Panc1 (cell line): ENCODE measurements at places on chromosomes 1 and 21. TPM values are rescaled to one million over a fixed set of nuclear protein-coding genes. Genes with fewer than 3 reads are reported as not detected.

Gene DRAXIN
- 0.13 TPM for total RNA-seq

- no peaks in the 10 kb centered on the region for H3K27me3 ChIP-seq
- no peaks in the 10 kb centered on the region for H3K4me1 ChIP-seq
- no peak overlapping the region for H3K4me3 ChIP-seq
These were observed 1624.0 kb downstream of the AMY1C start for GRCh38 chr1:105373681-105374080.

Gene SLFNL1
- 0.10 TPM for total RNA-seq

DNA sequence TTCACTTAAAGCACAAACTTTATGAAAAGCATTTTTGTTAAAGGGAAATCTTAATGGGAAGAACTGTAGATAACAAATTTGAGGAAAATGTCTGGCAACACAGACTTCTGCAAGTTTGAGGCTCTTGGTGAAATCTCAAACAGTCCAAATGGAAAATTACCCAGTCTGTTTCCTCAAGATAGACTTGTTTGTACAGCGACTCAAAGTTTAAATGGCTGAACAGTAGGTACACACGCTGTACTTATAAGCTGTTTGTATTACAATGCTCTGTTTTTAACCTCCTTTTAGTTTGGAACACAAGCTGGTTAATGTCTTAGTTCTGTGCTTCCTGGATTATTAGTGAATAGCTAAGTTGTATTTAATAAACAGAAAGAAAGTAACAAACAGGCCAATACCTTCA, 217.1 kb downstream of the NFIA start:
- no peak for DNase-seq
- no peaks in the 10 kb centered on the region; the same call in 1 of the 2 replicates for H3K36me3 ChIP-seq
- peak overlapping the region; percentile 74; the same call in 1 of the 2 replicates for H3K27ac ChIP-seq
- H3K4me1 ChIP-seq, result peaks cover 11% of the 10 kb centered on the region; the same call in 1 of the 2 replicates
- no peaks in the 10 kb centered on the region for H3K27me3 ChIP-seq

Gene YIPF1
- total RNA-seq, result 21.4 TPM

- peaks cover 3% of the 10 kb centered on the region for H3K27me3 ChIP-seq
- no peaks in the 10 kb centered on the region for H3K4me1 ChIP-seq
- H3K27ac ChIP-seq, result no peak overlapping the region
- no peak overlapping the region for H3K4me3 ChIP-seq
These were observed 8.0 kb downstream of the HUNK start for GRCh38 chr21:31880816-31881215.

DNA sequence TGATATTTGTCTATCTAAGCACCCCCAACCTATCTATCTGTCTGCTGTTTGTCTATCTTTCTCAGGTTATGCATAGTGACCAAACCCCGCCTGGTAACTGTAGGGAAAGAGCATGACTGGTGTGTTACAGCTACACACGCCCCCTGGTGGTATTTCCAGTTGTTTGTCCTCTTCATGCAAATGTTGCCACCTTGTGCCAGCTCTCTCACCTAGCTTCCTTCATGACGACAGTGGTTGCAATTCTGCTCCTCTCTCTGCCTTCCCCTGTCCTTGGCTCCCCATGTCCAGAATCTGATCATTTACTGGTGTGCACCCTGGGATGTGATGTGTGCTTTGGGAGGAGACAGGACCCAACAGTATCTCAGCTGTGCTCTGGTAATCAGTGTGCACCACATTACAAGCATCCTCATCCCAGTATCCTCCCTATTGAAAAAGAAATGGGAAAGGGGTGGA, 8.1 kb upstream of the INKA2 start:
- no peak for DNase-seq
- no peaks in the 10 kb centered on the region for H3K4me1 ChIP-seq
- no peaks in the 10 kb centered on the region for H3K27me3 ChIP-seq
- no peak overlapping the region for H3K4me3 ChIP-seq

DNA sequence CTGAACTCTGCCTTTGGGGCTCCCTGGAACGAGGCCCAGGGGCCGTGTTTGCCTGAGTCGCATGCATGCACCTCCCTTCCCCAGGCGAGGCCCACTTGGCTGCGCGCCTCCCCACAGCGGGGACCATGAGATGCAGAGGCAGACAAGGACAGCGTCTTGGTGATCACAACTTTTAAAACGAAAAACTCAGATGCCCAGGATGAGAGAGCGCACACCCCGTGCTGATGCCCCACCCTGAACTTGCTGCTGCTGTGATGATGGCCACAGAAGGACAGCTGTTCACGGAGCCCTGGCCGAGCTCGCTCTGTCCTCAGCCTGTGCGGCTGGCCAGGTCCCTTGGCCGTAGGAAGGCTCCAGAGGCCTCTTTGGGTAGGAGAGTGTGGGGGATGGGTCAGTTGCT, 11.4 kb upstream of the PRMT2 start:
- H3K4me3 ChIP-seq, result no peak overlapping the region
- H3K27me3 ChIP-seq, result no peaks in the 10 kb centered on the region
- H3K36me3 ChIP-seq, result no peaks in the 10 kb centered on the region
- H3K4me1 ChIP-seq, result no peaks in the 10 kb centered on the region
- no peak overlapping the region for H3K27ac ChIP-seq
- no peak for DNase-seq

GRCh38 chr1:145782272-145783099, 41.4 kb downstream of the RNF115 start:
- H3K4me1 ChIP-seq, result peaks cover 35% of the 10 kb centered on the region
- peak overlapping the region; percentile 70 for H3K27ac ChIP-seq
- H3K27me3 ChIP-seq, result no peaks in the 10 kb centered on the region
- peak; percentile 94 for DNase-seq
- H3K4me3 ChIP-seq, result peak overlapping the region; percentile 2; the same call in 1 of the 2 replicates

Gene AGT
- 0.87 TPM for total RNA-seq

GRCh38 chr1:226436472-226436854, 28.6 kb upstream of the PARP1 start:
- H3K27ac ChIP-seq, result no peak overlapping the region
- DNase-seq, result no peak
- H3K27me3 ChIP-seq, result peaks cover 8% of the 10 kb centered on the region
- no peaks in the 10 kb centered on the region for H3K4me1 ChIP-seq
- H3K4me3 ChIP-seq, result no peak overlapping the region

Gene TPTE
- not detected for total RNA-seq

DNA sequence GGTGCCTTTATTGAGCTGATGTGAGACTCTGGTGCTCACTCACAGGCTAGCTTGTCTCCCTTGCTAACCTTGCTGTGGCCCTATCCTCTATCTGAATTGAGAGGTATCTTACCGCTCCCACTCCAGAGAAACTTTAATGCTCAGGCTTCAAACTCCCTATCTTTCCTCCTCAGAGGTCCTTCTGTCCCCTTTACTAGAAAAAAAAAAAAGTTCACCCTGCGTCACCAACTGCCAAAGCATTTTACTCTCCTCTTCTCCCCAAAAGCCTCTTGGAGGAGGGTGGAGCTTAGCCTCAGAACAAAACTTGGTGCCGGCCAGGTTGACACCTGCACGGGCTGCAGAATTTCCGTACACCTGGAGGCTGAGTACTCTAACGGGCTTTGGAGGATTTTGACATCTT, 55.1 kb downstream of the ATP2B4 start:
- no peak for DNase-seq
- H3K36me3 ChIP-seq, result no peaks in the 10 kb centered on the region; the same call in 1 of the 2 replicates

Gene AADACL4
- total RNA-seq, result not detected

Gene LRRN2
- 2.0 TPM for total RNA-seq

Gene HEYL
- 2.3 TPM for total RNA-seq

DNA sequence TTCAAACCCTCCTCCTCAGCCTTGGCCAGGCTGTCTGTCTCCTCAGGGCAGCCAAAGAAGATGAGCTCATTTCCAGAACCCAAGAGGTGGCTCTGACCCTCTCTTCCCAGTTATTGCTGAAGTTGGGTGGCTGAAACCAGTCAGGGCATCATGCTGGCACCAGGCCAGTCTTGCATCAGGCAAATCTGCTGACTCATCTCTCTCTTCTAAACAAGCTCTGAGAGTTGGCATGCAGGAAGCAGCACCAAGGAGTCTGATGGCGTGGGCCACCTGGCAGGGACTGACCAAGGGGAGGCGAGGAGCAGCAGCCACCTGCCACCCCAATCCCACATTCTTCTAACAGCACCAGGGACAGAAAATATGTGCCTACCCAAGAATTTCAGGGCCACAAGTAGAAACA, 104.8 kb upstream of the ATP1A1 start:
- H3K27me3 ChIP-seq, result no peaks in the 10 kb centered on the region
- no peaks in the 10 kb centered on the region for H3K4me1 ChIP-seq
- no peak overlapping the region for H3K4me3 ChIP-seq
- no peak for DNase-seq
- no peaks in the 10 kb centered on the region for H3K36me3 ChIP-seq

Gene NBPF12
- 10.3 TPM for total RNA-seq

- no peaks in the 10 kb centered on the region for H3K27me3 ChIP-seq
- no peaks in the 10 kb centered on the region for H3K36me3 ChIP-seq
- H3K4me1 ChIP-seq, result no peaks in the 10 kb centered on the region
- no peak overlapping the region for H3K27ac ChIP-seq
- no peak for DNase-seq
These were observed 81.3 kb upstream of the DUSP10 start for GRCh38 chr1:221823149-221823548.

GRCh38 chr1:85317560-85317959, 41.1 kb upstream of the BCL10 start:
- peak overlapping the region; percentile 85 for H3K27ac ChIP-seq
- H3K4me1 ChIP-seq, result peaks cover 47% of the 10 kb centered on the region
- no peaks in the 10 kb centered on the region for H3K27me3 ChIP-seq
- H3K36me3 ChIP-seq, result peaks cover 6% of the 10 kb centered on the region

Gene TMCC2
- 3.1 TPM for total RNA-seq

DNA sequence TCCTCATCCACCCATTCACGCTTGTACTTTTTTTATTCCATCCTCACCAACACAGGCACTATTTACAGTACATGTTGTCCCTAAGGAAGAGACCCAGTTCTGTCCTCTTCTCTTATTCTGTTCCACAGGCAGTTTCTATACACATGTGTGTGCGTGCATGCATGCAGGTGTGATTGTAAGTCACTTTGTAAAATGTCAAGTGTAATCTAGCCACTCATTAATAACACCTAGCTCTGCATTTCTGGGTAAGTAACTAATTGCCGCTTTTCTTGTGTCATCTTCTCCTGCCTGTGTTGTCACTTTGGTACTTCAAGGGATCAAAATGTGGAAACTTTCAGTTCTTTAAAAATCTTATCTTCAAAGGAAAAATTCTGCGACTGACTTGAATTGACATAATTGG, 377.2 kb downstream of the SEC16B start:
- H3K27me3 ChIP-seq, result no peaks in the 10 kb centered on the region
- DNase-seq, result no peak
- H3K36me3 ChIP-seq, result no peaks in the 10 kb centered on the region
- H3K4me3 ChIP-seq, result no peak overlapping the region
- H3K4me1 ChIP-seq, result no peaks in the 10 kb centered on the region
- no peak overlapping the region for H3K27ac ChIP-seq

DNA sequence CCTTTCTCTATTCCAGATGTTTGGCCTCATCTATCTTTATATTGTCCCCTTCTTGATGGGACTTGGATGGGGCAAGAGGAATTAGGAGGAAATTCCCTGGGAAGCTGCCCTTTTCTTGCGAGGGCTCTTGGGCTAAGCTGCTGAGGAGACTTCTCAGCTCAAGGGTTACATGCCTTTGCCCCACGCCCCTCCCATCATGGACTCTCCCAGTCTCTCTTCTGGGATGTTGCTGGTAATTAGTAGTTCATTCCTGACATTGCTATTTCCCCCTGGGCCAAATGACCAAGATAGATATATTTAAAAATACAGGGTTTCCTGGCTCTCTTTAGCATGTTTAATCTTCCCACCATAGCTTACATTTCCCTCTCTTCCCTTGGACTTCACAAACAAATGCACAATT, 90.6 kb upstream of the RALGPS2 start:
- H3K36me3 ChIP-seq, result no peaks in the 10 kb centered on the region
- no peak for DNase-seq
- no peak overlapping the region for H3K27ac ChIP-seq
- no peaks in the 10 kb centered on the region for H3K4me1 ChIP-seq
- no peak overlapping the region for H3K4me3 ChIP-seq
- no peaks in the 10 kb centered on the region; the same call in 1 of the 2 replicates for H3K27me3 ChIP-seq

DNA sequence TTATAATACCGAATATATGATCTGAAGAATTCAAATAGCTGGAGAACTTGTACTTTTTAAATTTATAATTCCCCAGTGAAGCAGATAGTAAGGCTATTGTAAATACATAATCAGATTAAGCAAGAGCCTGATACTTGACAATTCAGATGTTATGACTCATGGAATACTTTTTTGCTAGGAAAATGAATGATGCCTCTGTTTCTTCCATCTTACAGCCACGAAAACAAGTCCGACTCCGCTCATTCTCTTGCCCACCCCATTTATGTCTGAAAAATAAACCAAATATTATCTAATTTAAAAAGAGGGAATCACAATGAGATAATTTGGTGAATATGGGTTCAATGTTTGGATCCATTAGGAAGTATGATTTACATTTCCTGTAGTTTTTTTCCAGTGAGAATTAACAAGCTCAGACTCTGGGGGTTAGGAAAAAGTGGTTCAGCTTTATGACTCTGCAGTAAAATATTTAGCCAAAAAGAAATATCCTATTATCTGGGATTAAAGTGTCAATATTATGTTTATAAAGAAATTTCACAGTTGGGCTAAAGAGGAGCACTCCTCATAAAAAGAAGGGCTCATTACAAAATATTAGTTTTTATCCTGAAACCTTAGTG, 50.4 kb upstream of the DAB1 start:
- no peak for DNase-seq
- no peaks in the 10 kb centered on the region for H3K27me3 ChIP-seq
- no peak overlapping the region for H3K4me3 ChIP-seq
- no peaks in the 10 kb centered on the region for H3K4me1 ChIP-seq

DNA sequence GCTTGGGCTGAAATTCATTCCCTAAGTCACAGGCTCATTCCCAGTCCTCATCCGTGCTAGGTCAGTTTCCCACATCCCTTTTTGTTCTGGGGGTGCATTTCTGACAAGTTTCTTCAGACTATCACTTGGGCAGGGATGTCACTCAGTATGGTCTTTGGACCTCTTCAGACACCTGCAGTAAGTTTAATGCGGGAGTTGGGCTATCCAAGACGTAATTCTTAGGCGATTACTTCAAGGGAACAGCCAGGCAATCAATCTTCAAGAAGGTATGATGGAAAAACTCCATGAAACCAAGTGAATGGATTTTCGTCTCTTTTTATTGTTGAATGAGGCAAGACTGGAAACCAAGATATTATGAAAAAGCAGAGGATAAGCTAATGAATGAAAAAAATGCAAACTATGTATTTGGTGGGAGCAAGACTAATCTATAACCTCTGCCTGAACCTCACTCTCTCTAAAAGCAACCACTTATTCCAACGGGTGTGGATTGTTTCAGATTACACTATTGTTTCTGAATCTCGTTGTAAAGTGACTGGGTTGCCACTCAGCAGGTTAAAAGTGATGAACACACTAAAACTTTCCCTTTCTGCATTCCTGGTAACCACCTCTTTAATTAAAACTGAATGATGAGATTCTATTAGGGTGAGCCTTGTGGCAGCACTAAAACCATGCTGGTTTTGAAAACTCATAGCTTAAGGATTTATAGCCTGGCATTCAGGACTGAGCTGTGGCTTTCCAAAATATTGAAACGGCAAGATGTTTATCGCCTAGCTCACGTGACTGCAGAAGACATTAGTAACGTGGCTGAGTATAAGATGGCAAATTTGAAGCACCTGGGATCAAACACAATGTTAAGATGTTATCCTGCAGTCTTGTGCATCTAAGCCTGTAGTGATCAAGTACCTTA, 1.1 kb downstream of the RASAL2 start:
- peak overlapping the region; percentile 80 for H3K4me3 ChIP-seq
- H3K27ac ChIP-seq, result peak overlapping the region; percentile 74
- no peaks in the 10 kb centered on the region for H3K27me3 ChIP-seq
- H3K4me1 ChIP-seq, result peaks cover 36% of the 10 kb centered on the region

- DNase-seq, result no peak
- H3K27me3 ChIP-seq, result no peaks in the 10 kb centered on the region
- no peak overlapping the region for H3K27ac ChIP-seq
- no peaks in the 10 kb centered on the region; the same call in 1 of the 2 replicates for H3K36me3 ChIP-seq
These were observed 120.6 kb downstream of the ADGRL2 start for GRCh38 chr1:81921344-81921743.
